ACHN (cell line): ENCODE measurements at places on chromosomes 1 and 21.

GRCh38 chr1:216651826-216652418 lies 71.3 kb downstream of the ESRRG start:
- no peak for DNase-seq

DNA sequence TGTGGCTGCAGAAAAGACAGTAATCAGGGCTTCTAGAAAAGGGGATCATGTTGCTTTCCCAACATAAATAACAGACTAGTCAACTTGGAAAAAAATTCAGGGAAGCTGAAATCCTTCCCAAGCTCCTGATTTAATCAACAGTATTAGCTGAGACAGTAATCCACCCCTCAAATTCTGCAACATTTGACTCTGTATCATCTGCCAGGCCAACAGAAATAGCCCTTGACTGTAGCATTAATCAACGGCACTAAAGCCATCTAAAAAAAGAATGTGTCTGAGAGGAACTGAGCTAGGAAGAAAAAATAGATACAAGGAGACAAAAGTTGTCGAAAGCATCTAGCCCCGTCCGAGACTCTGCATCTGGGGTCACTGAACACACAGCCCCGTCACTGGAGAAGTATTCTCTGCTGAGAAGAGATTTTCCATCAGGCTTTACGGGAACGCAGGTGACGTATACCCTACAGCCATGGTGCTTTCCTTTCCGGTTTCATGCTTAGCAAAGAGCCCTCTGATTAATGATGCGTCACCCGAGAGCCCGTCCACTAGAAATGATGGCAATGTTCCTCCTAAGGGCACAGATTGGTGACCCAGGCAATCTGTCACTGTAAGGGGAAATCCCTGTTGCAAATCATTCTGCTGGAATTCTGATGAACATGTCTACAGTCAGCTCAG lies 42.1 kb upstream of the TP53BP2 start:
- peak; percentile 99 for DNase-seq

DNA sequence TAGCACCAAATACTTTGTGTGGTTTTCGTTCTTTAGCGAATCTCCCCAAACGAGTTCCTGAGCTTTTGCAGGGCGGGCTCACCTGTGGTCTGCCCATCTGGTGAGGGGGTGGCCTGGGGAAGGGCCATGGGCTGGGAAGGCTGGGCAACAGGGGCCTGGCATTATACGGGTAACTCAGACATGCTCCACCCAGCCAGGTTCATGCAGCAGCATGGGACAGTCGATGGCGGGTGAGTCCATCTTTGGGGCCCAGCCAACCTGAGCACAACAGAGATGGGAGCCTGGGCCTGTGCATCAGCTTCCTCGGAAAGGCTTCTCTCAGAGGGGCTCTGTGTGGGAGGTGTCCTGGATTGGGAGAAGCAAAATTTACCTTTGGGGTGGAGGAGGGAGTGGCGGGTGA lies 302.6 kb downstream of the CAMTA1 start:
- no peak for DNase-seq

DNA sequence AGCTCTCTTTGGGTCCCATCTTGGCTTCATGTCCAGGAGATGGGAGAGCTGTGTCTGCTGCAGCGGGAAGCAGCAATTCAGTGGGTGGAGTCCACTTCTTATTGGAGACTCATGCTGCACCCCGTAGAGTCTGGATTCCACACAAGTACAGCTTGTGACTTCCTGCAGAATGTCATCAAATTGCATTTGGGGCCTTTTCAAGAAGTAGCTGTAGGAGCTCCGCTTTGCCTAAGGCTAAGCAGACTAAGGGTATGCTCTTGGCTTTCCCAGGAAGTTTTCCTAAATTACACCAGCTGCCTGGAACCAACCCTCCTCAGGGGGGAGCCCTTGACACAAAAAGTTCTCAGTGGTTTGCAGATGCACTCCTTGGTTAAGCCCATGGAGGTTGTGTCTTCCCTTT lies 5.7 kb upstream of the MOB3C start:
- peak; percentile 50 for DNase-seq

GRCh38 chr1:211843507-211844298 lies 13.1 kb upstream of the LPGAT1 start:
- DNase-seq = no peak

DNA sequence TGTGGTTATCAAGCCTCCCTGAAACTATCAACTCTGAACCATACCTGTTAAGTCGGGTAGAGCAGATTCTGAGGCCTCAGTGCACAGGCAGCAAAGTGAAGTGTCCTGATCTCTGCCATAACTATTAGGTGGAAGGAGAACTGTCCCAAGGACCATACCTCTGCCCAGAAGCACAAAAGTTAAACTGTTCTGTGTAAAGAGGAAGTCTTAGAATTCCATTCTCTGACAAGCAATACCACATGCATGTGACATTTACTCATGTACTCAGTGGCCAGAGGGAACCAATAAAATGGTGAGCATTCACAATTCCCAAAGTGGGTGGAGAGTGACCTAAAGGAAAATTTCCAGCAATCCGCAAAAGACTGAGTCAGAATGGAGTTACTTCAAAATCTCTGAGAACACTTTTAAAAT lies 61.0 kb downstream of the TOR3A start:
- DNase-seq = peak; percentile 99

GRCh38 chr1:215476541-215476940 lies 90.6 kb upstream of the KCTD3 start:
- no peak for DNase-seq

DNA sequence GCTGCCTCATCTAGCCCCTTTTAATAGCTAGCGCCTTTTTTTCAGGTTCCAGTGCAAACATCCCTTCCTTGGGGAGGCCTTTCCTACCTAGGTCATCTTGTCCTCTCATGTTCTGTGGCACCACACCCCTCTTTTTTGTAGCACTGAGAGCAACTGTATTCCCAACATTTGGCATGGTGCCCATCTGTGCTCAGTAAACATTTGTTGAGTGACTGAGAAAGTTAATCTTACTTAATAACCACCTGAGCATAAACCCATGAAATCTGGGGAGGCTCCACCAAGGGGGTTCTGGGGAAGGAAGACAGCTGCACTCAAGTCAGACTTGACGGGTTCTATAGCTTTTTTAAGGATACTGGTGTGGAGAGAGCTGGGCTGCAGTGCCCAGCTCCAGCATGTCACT lies 90.0 kb downstream of the NOS1AP start:
- DNase-seq = no peak

- DNase-seq = no peak
Observed at GRCh38 chr1:6401673-6402072, 8.1 kb upstream of the ACOT7 start.

- DNase-seq = no peak
Observed at GRCh38 chr1:176066709-176067108, 140.4 kb downstream of the COP1 start.
